IPS DF 6.9 (cell line): ENCODE measurements at places on chromosomes 13 and 19.

GRCh38 chr19:10431943-10432735 is 11.8 kb downstream of the PDE4A start:
- H3K27me3 ChIP-seq = peaks cover 31% of the 10 kb centered on the region
- peak overlapping the region; percentile 36; the same call in 1 of the 2 replicates for H3K4me3 ChIP-seq
- no peaks in the 10 kb centered on the region for H3K36me3 ChIP-seq
- no peak for DNase-seq
- no peak overlapping the region for H3K27ac ChIP-seq

GRCh38 chr19:21202865-21203494 is 61.1 kb downstream of the ZNF431 start:
- no peak overlapping the region for H3K4me3 ChIP-seq
- no peaks in the 10 kb centered on the region for H3K36me3 ChIP-seq
- peak; percentile 74 for DNase-seq
- H3K4me1 ChIP-seq = no peaks in the 10 kb centered on the region
- H3K27me3 ChIP-seq = no peaks in the 10 kb centered on the region; the same call in 1 of the 2 replicates

GRCh38 chr19:54133312-54133956 is 4.1 kb upstream of the CNOT3 start:
- DNase-seq = no peak
- no peaks in the 10 kb centered on the region for H3K4me1 ChIP-seq
- H3K27ac ChIP-seq = no peak overlapping the region

GRCh38 chr13:44487989-44488388 is 88.1 kb downstream of the TSC22D1 start:
- H3K27ac ChIP-seq = no peak overlapping the region
- H3K4me3 ChIP-seq = no peak overlapping the region
- H3K36me3 ChIP-seq = no peaks in the 10 kb centered on the region
- no peak for DNase-seq
- H3K4me1 ChIP-seq = no peaks in the 10 kb centered on the region; the same call in 1 of the 2 replicates

DNA sequence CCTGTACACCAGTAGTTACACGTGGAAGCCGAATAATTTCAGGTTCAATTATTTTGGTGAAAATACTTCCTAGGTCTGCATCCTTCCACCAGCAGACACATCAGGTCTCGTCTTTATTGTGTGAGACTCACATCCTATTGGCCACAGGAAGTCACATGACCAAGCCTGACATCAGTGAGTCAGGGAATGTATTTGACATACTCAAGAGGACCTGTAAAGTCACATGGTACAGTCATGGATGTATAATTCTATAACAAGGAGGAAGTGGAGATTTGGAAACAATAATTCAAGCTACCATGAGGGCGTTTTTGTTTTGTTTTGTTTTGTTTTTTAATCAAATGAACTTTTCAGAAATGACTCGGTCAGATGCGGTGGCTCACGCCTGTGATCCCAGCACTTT is 9.3 kb upstream of the HIF3A start:
- DNase-seq = no peak
- H3K27ac ChIP-seq = no peak overlapping the region
- H3K27me3 ChIP-seq = no peaks in the 10 kb centered on the region
- H3K4me3 ChIP-seq = no peak overlapping the region
- H3K36me3 ChIP-seq = no peaks in the 10 kb centered on the region
- H3K4me1 ChIP-seq = no peaks in the 10 kb centered on the region

DNA sequence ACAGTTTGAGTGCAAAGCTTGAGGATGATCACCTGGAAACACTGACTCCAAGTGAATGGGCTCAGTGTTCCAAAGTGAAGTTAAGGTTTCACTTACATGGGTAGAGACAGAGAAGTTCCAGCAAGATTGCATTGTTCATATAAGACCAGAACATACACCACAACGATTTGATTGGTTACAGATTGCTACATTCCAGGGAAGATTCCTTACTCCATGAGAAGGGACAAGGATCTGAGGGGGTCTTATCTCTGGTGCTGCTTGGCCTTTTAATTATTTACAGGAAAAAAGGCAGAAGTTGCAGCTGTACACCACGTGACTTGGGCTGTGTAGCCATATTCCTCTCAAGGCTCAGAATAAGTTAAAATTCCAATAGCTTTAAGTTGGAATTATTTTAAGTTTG is 12.3 kb downstream of the WDFY2 start:
- DNase-seq = no peak
- H3K4me1 ChIP-seq = peaks cover 5% of the 10 kb centered on the region; the same call in 1 of the 2 replicates
- no peaks in the 10 kb centered on the region for H3K27me3 ChIP-seq
- no peak overlapping the region for H3K27ac ChIP-seq

DNA sequence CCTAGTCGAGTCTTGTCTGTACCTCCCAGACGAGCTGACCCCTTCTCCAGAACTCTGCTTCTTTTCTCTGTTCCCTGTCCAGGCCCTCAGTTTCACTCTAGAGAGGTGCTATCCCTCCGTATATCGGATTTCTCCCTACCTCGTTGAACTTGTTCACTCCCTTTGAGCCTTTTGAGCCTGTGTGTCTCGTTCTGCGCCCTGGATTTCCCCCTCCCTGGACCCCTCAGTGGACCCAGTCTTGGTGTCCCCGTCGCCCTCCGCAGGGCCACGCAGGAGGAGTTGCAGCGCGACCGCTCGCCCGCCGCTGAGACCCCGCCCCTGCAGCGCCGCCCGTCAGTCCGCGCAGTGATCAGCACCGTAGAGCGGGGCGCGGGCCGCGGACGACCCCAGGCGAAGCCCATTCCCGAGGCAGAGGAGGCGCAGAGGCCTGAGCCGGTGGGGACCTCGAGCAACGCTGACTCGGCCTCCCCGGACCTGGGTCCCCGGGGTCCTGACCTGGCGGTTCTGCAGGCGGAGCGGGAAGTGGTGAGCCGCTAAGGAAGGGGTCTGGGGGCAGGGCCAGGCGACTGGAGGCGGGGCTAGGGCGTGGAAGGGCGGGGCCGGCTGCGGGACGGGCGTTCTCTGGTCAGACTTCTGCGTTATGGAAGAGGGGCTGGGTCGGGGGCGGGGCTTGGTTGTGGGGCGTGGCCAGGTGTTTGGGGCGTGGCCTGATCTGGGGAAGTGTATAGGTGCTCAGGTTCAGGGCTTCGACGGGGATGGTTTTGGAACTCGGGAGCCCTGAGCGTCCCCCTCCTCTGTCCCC is 5.5 kb downstream of the EPS8L1 start:
- H3K27me3 ChIP-seq = peaks cover 5% of the 10 kb centered on the region
- peaks cover 8% of the 10 kb centered on the region for H3K4me1 ChIP-seq
- DNase-seq = no peak
- H3K27ac ChIP-seq = no peak overlapping the region
- H3K4me3 ChIP-seq = peak overlapping the region; percentile 66
- H3K36me3 ChIP-seq = no peaks in the 10 kb centered on the region
